Naive B cell (primary cell): ENCODE measurements at places on chromosomes 5 and 9. TPM values are rescaled to one million over a fixed set of nuclear protein-coding genes. Genes with fewer than 3 reads are reported as not detected.

DNA sequence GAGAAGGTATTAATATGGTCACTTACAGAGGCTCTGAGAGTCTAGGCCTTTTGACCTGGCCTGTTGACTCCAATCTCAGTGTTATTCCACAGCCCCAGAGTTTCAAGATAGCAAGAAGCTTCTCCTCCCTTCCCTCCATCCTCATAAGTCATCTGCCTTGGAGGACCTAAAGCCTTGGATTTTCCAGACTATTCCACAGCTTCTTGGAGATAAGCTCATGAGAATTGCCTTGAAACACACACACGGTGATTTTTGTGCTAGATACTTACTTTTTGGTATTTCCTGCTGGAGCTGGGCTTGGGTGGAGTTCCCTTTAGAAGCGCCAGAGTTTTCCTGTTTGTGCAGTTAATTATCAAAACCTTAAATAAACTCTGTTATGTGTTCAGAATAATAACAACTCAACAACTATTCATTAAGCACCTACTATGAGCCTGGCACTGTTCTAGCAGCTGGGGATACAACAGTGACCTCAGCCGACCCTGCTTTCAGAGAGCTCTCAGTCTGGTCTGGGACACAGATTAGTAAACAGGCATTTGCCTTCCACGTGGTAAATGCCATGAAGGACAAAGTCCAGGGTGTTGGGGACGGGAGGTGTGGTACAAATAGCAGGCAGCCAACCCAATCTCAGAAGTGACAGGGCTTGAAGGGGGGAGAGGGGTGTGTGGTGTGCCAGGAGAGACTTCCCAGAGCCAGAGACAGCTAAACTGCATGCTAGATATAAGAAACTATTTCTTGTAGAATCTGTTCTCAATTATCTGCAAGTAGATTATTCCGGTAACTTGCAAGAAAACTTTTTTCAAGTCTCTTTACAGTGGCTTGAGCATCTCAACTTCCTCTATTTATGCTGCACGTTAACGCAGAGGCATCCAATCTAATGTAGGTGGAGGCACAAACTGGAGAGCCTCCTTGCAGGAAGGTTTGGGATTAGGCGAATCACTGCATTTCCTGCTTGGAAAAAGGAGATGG, 55.9 kb upstream of the KLF9 start:
- H3K4me3 ChIP-seq = no peak overlapping the region
- peaks cover 13% of the 10 kb centered on the region for H3K27me3 ChIP-seq
- no peaks in the 10 kb centered on the region for H3K36me3 ChIP-seq
- DNase-seq = no peak
- H3K4me1 ChIP-seq = peaks cover 6% of the 10 kb centered on the region
- H3K27ac ChIP-seq = no peak overlapping the region

DNA sequence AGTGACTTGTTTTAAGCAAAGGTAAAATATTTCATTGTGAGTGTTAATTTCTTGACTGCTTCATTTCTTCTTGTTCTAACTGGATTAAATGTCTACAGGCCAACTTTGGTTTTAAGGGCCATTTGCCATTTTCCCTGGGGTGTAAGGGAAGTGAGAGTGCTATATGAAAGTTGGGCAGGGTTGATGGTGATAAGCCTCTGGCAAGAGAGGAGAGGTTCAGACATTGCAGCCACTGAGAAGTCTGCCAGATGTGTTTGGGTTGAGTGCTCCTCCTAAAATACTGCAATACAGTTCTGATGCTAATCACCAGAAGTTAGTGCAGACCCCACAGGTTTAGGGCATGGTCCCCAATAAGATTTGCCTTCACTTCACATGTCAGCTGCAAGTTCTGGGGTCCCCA, 14.9 kb upstream of the LRRTM2 start:
- peaks cover 4% of the 10 kb centered on the region for H3K4me1 ChIP-seq
- no peak overlapping the region for H3K27ac ChIP-seq
- no peaks in the 10 kb centered on the region for H3K27me3 ChIP-seq
- peaks cover 36% of the 10 kb centered on the region for H3K36me3 ChIP-seq
- no peak for DNase-seq
- peak overlapping the region; percentile 35 for H3K4me3 ChIP-seq

GRCh38 chr5:73446631-73447529, 1.7 kb downstream of the FOXD1 start:
- DNase-seq = peak; percentile 20
- H3K4me1 ChIP-seq = peaks cover 11% of the 10 kb centered on the region
- H3K36me3 ChIP-seq = peaks cover 7% of the 10 kb centered on the region

IFNA2 gene
- polyA plus RNA-seq = not detected

DNA sequence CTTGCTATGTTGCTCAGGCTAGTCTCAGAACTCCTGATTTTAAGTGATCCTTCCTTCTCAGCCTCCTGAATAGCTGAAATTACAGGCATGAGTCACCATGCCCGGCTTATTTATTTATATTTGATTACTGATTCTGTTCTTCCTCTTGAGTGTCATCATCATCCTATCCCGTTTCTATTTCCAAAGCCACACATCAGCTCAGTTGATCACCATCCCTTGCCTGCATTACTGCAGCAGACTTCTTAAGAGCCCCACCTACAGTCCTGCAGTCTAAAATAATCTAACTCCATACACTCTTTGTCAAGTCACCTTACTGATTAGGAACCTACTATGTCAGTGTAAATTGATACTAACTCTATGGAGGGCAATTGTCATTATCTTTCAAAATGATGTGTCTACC, 138.9 kb upstream of the RAI14 start:
- H3K4me3 ChIP-seq = no peak overlapping the region
- no peaks in the 10 kb centered on the region for H3K4me1 ChIP-seq
- H3K36me3 ChIP-seq = no peaks in the 10 kb centered on the region
- H3K27me3 ChIP-seq = peaks cover 21% of the 10 kb centered on the region

- H3K4me3 ChIP-seq = no peak overlapping the region
- H3K27ac ChIP-seq = no peak overlapping the region
- no peaks in the 10 kb centered on the region for H3K4me1 ChIP-seq
- DNase-seq = no peak
Measured at GRCh38 chr9:133396952-133397351, 20.8 kb downstream of the STKLD1 start.

DNA sequence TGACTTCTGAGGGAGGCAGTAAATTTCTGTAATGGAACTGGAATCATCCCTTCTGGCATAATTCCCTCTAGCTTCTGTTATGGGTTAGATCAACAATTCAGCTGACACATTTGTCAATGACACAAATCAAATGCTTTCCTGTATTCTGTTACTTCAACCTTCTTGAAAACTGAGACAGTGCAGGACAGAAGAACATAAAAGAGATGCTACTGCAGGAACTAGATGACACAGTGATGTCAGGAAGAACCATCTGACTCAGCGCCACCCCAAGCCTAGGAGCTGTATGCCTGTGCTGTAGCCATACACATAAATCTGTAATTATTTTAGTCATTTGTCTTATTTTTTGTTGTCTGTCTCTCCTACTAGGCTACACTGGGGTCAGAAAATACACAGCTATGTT, 18.2 kb upstream of the CEP120 start:
- no peaks in the 10 kb centered on the region for H3K4me1 ChIP-seq
- DNase-seq = no peak
- H3K27ac ChIP-seq = no peak overlapping the region
- H3K4me3 ChIP-seq = no peak overlapping the region
- peaks cover 11% of the 10 kb centered on the region for H3K27me3 ChIP-seq
- no peaks in the 10 kb centered on the region for H3K36me3 ChIP-seq
